ENCODE measurements at places on chromosomes 5 and 9. TPM values are rescaled to one million over a fixed set of nuclear protein-coding genes. Genes with fewer than 3 reads are reported as not detected.

ZNF658 gene
- total RNA-seq = 6.8 TPM

TSSK1B gene
- total RNA-seq = under 0.01 TPM

OMD gene
- not detected for total RNA-seq

PCDHGB1 gene
- 0.34 TPM for total RNA-seq

TMEM252 gene
- not detected for total RNA-seq

PPP2R2B gene
- total RNA-seq = 0.21 TPM

OXCT1 gene
- 34.9 TPM for total RNA-seq

PRELID2 gene
- 8.9 TPM for total RNA-seq

B4GALT7 gene
- 42.0 TPM for total RNA-seq

F2RL1 gene
- total RNA-seq = 59.1 TPM

DMRT3 gene
- not detected for total RNA-seq

C9orf50 gene
- total RNA-seq = not detected

BNC2 gene
- under 0.01 TPM for total RNA-seq

PAEP gene
- not detected for total RNA-seq

SUSD3 gene
- total RNA-seq = 0.78 TPM

HCN1 gene
- total RNA-seq = not detected

SPINK13 gene
- not detected for total RNA-seq

PCA3 gene
- not detected for total RNA-seq

CCDC183 gene
- under 0.01 TPM for total RNA-seq

GHR gene
- total RNA-seq = 4.6 TPM

TOMM5 gene
- total RNA-seq = 136 TPM

TICAM2 gene
- total RNA-seq = 0.50 TPM

FOXD4 gene
- total RNA-seq = 0.36 TPM

PCDHGA6 gene
- total RNA-seq = 1.1 TPM
